ENCODE measurements at places on chromosomes 1 and 21. TPM values are rescaled to one million over a fixed set of nuclear protein-coding genes. Genes with fewer than 3 reads are reported as not detected.

DNA sequence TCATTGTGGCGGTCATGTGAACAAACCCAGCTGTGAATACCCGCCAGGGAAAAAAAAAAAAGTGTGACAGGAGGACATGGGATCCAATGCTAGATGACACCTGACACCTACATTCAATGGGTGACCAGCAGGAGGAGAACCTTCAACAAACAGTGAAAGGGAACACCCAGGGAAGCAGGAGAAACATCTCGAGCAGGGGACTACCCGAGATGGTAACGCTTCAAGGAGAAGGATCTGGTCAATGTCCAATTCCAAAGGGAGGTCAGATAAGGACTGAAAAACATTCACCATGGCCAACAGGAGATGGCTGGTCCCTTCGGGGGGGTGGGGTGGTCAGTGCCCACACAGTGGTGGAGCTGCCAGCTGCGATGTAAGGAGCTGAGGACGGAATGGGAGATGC is 46.3 kb downstream of the PTPN14 start:
- no peak for DNase-seq

DNA sequence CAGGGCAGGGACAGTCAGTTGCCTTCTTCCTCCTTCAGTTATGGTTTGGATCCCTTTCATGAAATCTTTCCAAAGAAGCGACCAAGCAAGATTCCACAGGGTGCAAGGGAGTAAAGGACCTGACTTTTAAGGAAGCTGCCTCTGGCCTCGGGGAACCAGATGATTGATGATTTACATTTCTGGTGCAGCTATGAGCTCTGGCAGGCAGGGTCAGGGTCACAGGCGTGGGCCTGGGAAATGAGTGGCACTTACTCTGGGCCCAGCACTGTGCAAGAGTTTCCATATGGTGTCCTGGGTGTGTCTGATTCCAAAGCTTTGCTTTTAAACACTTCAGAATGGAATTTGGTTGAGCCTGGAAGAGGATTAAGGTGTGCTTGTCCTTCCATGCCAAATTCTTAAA is 7.2 kb upstream of the CRABP2 start:
- no peak for DNase-seq

The CHRM3 gene
- 2.5 TPM for total RNA-seq

- no peak for DNase-seq
Observed at GRCh38 chr1:168843401-168843800, 114.4 kb upstream of the DPT start.

Measured in thoracic aorta (tissue), 2 donors.